ENCODE measurements at places on chromosomes 12 and 14. TPM values are rescaled to one million over a fixed set of nuclear protein-coding genes. Genes with fewer than 3 reads are reported as not detected.

LUM gene
- total RNA-seq: 103 TPM

ETFBKMT gene
- total RNA-seq: 2.9 TPM

MANSC4 gene
- total RNA-seq: not detected

TGM1 gene
- total RNA-seq: 1.1 TPM

GLI1 gene
- not detected for total RNA-seq

CMTM5 gene
- total RNA-seq: 4.6 TPM

KRT7 gene
- not detected for total RNA-seq

SLC2A14 gene
- total RNA-seq: not detected

EPYC gene
- not detected for total RNA-seq

FOXN4 gene
- total RNA-seq: not detected

MAP1LC3B2 gene
- not detected for total RNA-seq

GDF3 gene
- total RNA-seq: not detected

REC8 gene
- total RNA-seq: 24.1 TPM

SYNDIG1L gene
- total RNA-seq: not detected

ENDOU gene
- 0.49 TPM for total RNA-seq

PTPRQ gene
- total RNA-seq: 0.83 TPM

ACRBP gene
- total RNA-seq: 1.4 TPM

MUCL1 gene
- total RNA-seq: not detected

ISM2 gene
- 1.1 TPM for total RNA-seq

SPATA7 gene
- 38.0 TPM for total RNA-seq

SERPINA10 gene
- not detected for total RNA-seq

PTPN21 gene
- total RNA-seq: 13.7 TPM

OTOGL gene
- total RNA-seq: 4.7 TPM

MGAT4C gene
- total RNA-seq: 0.54 TPM

PFKM gene
- 59.2 TPM for total RNA-seq

PLEKHH1 gene
- 8.0 TPM for total RNA-seq

HSPA2 gene
- total RNA-seq: 87.5 TPM

FGFR1OP2 gene
- 92.4 TPM for total RNA-seq

AKAP5 gene
- 0.81 TPM for total RNA-seq

ZNF891 gene
- 6.1 TPM for total RNA-seq

POTEG gene
- not detected for total RNA-seq

MFAP5 gene
- 121 TPM for total RNA-seq

CLBA1 gene
- total RNA-seq: 3.3 TPM

AQP6 gene
- 0.14 TPM for total RNA-seq

NTN4 gene
- total RNA-seq: 17.4 TPM

OTUB2 gene
- 0.14 TPM for total RNA-seq

NR4A1 gene
- 157 TPM for total RNA-seq

ACADS gene
- total RNA-seq: 38.6 TPM

MAP3K9 gene
- 0.66 TPM for total RNA-seq

IRAK3 gene
- total RNA-seq: 15.8 TPM

C14orf39 gene
- total RNA-seq: 0.36 TPM

All from sigmoid colon (tissue), 7 donors.